ENCODE measurements at places on chromosomes 13 and 19.
A peak's percentile ranks its signal among the peaks of the same experiment; 100 is the strongest.

DNA sequence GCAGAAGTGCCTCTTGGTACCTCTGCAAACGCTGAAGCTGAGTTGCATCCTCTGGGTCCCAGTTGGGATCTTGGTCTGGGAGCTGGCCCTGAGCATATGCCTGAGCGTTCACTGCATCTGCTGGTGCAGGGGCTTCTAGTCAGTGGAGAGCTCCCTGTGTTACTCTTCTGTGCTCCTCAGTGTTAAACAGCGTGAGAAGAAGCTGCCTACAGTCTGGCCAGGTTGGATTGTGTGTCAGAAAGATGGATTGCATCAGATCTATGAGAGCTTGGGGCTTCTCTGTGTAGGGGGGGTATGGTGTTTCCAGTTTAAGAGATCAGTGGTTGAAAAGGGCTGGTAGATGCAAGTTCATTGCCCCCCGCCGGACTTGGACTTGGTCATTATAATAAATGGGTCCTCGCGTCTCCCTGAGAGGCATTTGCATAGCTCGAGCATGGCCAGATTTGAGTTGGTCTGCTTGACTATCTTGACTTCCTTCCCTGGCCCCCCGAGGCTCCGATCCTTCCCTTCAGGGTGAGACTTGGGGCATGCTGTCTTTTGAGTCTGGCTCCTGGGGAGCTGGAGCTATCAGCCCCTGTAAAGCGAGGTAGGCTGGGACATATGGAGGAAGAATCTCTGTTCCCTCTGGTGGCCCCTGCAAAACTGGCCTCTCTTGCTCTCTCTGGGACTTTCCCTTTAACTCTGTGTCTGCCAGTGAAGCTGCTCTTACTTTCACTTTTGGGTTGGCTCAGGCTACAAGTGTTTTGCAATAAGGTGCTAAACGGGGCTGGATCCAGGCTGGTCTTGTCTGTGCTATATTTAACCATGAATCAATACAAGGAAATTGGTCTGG, 52.9 kb downstream of the OR10H4 start:
- peak; percentile 79 for DNase-seq

GRCh38 chr13:101514695-101515275, 62.3 kb downstream of the ITGBL1 start:
- DNase-seq = peak; percentile 20

- no peak for DNase-seq
Observed at GRCh38 chr19:5445561-5446055, 9.6 kb upstream of the ZNRF4 start.

DNA sequence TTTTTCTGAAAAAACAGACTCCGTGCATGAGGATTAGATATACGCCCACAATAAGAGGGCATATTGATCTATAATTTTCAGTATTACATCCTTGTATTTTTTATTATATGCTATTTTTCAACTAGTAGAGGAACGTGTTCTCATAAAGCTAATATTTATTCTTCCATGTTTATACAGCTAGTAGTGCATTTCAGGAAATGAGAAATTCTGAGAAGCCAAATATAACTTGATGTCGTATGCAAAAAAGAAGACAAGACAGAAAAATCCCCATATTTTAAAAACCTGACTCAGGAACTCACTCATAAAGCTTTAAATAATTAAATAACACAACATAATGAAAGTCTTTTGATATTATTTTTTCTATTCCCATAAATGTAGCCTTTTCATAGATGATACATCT, 308.6 kb downstream of the ENOX1 start:
- no peak for DNase-seq

GRCh38 chr19:32558607-32559228, 22.3 kb upstream of the PDCD5 start:
- no peak for DNase-seq

- no peak for DNase-seq
Observed at GRCh38 chr13:99967498-99967868, 4.1 kb downstream of the ZIC5 start.

DNA sequence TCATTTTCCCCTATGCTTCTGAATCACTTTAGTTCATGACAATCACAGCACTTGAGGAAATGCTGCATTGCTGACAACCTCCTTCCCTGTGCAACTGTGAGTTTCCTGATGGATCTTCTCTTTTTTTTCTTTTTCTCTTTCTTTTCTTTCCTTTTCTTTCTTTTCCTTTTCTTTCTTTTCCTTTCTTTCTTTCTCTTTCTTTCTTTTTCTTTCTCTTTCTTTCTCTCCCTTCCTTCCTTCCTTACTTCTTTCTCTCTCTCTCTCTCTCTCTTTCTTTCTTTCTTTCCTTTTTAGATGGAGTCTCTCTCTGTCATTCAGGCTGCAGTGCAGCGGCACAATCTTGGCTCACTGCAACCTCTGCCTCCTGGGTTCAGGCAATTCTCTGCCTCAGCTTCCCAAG, 247.9 kb upstream of the HTR2A start:
- no peak for DNase-seq

GRCh38 chr19:40280608-40281221, 4.4 kb downstream of the AKT2 start:
- no peak for DNase-seq

DNA sequence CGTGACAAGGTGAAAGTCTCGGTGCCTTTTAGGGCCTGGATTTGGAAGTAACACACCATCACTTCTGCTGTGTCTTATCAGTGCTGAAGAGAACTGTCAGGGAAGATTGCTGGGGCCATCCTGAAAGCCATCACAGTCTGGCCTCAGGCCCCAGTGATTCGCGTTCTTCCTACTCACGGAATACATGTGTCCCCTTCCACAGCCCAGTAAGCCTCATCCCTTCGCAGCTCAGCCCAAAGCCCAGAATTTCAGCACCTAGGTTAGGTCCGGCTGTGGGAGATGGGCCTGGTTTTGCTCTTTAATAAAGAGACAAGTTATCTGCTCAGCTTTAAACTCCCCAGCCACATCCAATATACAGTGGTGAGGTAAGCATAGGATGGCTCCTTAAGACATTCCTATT, 113.0 kb upstream of the SPACA7 start:
- no peak for DNase-seq

- peak; percentile 83 for DNase-seq
Observed at GRCh38 chr19:51473009-51473707, 5.2 kb upstream of the CEACAM18 start.

DNA sequence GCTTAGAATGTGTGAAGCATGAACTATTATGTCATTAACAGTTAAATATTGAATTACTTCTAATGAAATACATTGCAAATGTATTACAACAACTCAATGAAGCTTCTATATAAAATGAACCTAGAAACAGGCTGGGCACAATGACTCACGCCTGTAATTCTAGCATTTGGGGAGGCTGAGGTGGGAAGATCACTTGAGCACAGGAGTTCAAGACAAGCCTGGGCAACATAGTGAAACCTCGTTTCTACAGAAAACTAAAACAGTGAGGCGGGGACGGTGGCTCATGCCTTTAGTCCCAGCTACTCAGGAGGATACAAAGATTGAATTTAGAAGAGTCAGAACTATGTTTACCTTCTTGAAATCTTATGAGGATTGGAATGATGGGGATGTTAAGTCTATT, 505.1 kb downstream of the SLITRK5 start:
- no peak for DNase-seq

- DNase-seq = no peak
Observed at GRCh38 chr13:93409816-93410215, 183.2 kb downstream of the GPC6 start.

- DNase-seq = no peak
Observed at GRCh38 chr13:107753291-107753690, 462.0 kb downstream of the LIG4 start.

DNA sequence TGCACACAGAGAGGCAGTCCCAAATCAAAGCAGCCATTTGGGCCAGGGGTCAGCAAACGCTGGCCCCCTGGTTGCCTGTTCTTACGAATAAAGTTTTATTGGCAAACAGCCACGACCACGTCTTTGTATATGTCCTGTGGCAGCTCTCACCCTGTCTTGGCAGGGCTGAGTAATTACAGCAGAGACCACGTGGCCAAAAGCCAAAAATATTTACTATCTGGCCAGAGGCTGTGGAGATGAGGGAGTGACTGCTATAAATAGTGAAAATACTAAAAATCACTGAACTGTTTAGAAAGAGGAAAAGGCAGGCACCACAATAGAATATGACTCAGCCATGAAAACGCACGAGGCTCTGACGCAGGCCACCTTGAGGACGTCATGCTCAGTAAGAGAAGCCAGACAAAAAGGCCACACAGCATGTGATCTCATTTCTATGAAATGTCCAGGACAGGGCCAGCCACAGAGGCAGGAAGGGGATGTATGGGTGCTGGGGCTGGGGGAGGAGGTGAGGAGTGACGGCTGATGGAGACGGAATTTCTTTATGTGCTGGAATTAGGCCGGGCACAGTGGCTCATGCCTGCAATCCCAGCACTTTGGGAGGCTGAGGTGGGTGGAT, 29.4 kb downstream of the SMIM24 start:
- DNase-seq = peak; percentile 11

DNA sequence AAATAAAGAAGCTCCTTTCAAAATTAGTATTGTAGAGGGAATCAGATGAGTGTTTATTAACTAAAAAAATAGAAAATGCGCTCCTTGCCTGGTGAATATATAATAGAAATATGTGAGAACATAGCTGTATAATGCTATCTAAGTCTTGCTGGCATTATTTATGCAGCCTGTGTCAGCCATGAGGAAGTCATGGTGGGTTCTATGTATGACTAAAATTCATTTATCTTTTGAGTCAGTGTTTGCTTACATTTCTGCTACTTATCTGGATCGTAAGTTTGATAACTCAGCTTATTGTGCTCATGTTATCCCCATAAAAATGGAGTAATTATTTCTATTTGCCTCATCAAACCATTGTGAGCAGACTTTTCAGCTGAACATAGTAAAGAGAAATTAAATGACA, 449.3 kb downstream of the OXGR1 start:
- no peak for DNase-seq

DNA sequence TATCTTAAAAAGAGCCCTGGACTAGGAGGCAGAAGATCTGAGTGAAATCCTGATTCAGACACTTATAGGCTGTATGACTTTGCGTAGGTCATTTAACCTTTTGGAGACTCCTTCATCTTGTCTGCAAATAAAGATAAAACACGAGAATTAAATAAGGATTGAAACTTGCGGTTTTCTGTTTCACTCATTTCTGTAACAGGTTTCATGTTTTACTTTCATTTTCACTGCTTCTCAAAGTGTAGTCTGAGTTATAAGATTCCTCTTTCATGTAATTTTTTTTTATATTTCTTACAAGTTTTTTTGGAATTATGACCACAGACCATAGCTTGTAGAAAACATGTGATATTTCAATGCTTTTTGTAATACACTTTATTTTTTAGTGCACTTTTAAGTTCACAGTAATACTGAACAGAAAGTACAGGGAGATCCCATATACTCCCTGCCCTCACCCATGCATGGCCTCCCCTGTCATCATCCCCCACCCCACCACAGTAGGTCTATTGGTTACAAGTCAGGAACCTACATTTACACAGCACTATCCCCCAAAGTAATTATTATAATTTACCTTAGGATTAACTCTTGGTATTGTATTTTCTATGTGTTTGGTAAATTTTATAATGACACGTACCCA, 174.6 kb downstream of the ITGBL1 start:
- DNase-seq = peak; percentile 74

DNA sequence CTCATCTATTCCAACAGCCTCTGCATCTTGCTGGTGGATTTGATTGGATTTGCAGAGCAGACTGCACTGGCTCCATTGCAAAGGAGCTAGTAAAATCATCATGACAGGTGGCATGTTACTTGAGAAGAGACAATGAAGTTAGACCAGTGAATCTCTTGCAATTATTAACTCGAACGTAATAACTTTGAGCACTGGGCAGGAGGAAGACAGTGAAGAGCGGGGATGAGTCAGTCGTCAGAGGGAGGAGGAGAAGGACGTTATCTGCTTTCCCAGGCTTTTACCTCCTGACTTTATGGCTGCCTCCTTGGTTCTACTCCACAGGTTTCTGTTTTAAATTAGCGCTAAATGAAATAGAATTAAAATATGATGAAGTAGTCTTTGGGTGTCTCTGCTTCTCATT, 257.8 kb upstream of the IPO5 start:
- DNase-seq = no peak

DNA sequence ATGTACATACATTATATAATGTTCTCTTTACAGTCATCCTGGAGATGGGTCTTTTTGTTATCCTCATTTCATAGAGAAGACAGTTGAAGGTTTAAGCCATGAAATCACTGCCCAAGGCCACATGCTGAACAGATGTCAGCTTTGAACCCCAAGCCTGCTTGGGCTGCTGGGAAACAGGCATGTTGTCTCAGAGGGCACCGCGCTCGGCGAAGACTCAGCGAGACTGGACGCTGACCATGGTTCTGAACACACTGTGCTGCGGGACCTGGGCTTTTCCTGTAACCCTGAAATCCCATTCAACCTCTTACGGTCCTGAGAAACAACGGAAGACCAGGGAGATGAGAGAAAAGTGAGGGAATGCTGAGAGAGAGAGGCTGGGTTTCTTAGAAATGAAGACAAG, 27.3 kb downstream of the LRFN3 start:
- peak; percentile 17 for DNase-seq

GRCh38 chr19:16801600-16802013, 27.6 kb upstream of the SIN3B start:
- no peak for DNase-seq

DNA sequence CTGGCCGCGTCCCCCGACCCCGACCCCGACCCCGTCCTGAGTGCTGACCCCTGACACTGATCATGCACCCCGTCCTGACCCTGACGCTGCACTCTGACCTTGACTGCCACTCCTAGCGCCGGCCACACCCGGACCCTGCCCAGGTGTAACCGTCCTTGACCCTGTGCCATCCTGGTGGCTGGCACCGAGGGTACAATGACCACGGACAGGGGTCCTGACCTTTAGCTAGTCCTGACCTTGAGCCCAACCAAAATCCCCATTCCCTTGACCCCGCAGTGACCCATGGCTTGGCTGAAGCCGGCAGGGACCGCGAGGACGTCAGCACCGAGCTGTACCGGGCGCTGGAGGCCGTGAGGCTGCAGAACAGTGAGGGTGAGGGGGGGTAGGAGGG, 25.9 kb downstream of the CLEC4M start:
- DNase-seq = no peak

Measured in activated CD4-positive, alpha-beta T cell treated with anti-CD3 and anti-CD28 coated beads, Interleukin-2, Interleukin-4, amounts not matched to agents 100 ng/mL and 50 ng/mL, durations not matched to agents 16 hours and 8 hours (primary cell).